ENCODE measurements at places on chromosomes 7 and 10.

GRCh38 chr7:131536361-131536849 is 20.0 kb downstream of the PODXL start:
- no peak for DNase-seq

DNA sequence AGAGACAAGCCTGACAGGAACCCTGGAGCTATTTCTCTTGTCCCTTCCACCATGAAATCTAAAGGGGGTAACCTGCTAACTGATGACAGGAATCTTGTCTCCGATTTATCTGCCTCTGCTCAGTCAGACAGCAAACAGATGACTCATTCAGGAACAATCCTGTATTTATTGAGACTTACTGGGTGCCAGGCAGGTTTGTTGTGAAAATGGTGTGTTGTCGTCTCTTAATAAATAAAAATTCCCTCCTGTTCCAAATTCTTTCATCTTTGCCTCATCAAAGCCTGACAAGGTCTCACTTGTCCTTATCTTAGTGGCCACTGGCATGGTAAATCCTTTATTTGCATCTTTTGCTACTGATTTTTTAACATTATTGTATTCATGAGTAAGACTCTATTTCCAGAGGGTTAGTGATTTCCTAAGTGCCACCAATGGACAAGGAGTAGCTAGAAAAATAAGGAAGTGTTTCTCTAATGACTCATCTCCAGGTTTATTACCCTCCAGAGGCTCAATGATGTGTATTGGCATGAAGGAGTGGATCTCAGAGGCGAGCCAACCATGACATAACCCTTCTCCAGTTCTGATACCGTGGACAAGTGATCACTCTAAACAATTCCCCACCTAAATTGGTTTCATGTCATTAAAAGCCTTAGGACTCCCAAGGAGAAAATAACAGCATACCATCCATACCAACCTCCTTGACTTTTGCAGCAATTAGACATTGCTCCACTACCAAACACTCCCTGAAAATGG is 724.0 kb downstream of the GRID1 start:
- DNase-seq: peak; percentile 58

DNA sequence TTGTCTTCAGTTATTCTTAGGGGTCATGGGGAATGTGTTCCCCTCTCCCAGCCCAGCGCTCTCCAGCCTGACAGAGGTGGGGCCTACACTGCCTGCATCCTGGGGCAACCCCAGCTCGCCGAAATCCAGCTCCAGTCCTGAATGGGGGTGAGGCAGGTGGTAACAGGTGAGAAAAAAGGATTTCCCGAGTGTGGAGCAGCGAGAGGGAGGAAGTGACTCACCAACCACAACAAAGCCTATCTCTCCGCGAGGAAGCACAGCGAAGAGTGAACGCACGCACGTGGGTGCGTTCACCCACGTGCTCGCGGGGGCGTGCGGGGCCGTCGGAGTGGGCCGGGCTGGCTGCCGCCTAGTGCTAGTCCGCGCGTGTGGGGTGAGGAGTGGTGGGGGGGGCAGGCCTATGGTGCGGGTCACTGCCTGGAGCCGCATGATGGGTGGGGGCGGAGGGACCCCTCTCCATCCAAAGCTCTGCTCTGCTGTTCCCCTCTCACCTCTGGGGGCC is 855 bp upstream of the PALD1 start:
- DNase-seq: peak; percentile 55

- no peak for DNase-seq
Observed at GRCh38 chr7:130352194-130353074, 7.8 kb downstream of the CPA5 start.

- DNase-seq: no peak
Observed at GRCh38 chr7:24637706-24638105, 64.5 kb downstream of the PALS2 start.

DNA sequence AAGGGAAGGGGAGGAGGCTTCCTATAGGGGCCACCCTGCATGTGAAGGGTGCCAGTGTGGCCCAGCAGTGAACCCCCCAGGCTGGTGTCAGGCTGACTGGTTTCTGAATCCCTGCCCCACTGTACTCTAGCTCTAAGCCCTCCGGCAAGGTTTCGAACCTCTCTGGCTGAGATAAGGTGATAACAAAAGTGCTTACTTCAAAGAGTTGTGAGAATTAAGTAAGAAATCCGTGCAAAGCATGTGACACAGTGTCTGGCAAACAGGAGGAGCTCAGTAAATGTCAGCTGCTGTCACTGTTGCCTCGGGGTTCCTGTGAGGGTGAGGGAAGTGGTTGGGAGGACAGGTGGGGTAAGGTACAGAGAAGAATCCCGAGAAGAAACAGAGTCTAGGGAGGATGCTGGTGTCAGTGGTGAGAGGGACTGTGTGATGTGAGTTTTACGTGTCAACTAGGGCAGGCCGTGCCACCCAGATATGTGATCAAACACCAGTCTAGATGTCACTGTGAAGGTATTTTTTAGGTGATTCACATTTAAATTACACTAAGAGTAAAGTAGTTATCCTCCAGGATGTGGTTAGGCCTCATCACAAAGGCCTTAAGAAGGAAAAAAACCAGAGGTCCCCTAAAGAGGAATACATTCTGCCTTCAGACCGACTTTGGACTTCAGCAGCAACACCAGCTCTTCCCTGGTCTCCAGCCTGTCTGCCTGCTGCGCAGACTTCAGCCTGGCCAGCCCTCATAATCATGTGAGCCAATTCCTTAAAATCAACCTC is 64.4 kb downstream of the BPGM start:
- DNase-seq: peak; percentile 87

DNA sequence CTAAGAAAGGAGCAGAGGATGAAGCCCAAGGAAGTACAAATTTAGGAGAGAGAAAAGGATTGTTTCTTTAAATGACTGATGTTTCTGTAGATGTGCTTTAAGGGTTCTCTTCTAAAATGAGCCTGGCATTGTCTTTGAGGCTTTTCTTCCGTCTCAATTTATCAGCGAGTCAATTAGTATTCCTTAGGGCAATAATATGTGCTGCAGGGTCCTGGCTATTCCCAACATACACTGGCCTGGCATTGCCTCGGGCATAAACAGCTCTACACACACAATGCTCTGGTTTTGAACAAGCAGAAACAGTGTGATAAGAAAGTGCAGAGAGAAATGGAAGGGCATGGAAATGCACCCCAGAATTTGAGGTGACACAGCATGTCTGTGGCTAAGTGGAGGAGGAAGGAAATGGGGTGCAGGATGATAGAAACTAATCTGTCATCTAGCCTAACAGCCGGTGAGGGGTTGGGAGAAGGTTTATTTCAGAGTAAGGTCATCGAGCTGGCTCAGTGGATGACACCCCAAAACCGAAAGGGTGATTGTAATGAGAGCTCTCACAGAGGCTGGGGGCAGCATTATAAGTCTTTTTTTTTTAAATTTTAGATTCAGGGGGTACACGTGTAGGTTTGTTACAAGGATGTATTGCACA is 67.5 kb upstream of the ARHGAP21 start:
- DNase-seq: no peak

- no peak for DNase-seq
Observed at GRCh38 chr7:134873253-134873652, 93.8 kb downstream of the CALD1 start.

GRCh38 chr7:45682836-45683555 is 108.8 kb downstream of the ADCY1 start:
- no peak for DNase-seq

- no peak for DNase-seq
Observed at GRCh38 chr7:55965100-55965470, 700 bp downstream of the NIPSNAP2 start.

- no peak for DNase-seq
Observed at GRCh38 chr10:35940141-35941041, 298.3 kb upstream of the FZD8 start.

DNA sequence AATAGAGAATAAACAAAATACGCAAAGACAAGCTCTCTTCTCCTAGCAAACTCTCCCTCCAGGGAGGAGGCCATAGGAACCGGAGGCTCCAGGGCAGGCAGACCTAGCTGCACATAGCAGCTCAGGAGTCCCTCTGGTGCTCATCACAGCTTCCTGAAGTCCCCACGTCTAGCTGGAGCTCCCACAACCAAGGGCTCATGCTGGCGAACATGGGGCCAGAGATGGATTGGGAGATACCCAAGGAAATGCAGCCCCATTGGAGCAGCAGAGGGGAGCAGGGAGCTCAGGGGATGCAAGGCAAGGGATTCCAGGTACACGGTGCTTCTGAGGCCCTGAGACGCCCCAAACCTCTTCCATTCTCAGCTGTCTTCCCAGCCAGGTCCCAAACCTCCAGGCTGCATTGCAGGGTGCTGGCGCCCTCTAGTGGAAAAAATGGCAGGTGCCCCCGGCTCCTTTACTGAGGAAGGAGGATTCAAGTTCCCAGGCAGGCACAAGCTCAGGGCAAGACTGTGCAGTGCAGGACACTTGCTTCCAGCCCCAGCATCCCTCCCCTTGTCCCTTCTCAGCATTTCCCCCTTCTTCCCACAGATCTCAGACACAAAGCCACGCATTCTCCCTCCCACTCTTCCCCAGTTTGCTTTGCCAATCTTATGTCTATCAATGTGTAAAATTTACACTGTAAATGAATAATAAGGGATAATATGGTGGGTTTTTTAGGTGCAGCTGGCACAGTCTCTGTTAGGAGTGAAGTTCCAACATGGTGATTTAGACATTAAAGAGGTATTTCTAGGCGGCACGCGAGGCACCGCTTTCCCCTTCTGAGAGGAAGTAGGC is 46.2 kb downstream of the GPAM start:
- DNase-seq: peak; percentile 88

GRCh38 chr10:71819441-71819861 is 31.6 kb downstream of the PSAP start:
- no peak for DNase-seq

DNA sequence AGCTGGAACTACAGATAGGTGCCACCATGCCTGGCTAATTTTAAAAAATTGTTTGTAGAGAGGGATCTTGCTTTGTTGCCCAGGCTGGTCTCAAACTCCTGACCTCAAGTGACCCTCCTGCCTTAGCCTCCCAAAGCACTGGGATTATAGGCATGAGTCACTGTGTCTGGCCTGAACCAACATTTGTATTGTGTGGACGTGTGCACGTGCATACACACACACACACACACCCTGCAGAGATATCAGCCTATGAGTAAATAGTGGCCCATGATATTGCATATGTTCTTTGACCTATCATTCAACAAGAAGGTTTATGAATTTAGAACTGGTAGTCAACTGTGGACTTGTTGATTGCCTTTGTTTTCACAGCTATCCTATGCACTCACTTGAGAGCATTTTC is 161.6 kb downstream of the BAMBI start:
- peak; percentile 72 for DNase-seq

DNA sequence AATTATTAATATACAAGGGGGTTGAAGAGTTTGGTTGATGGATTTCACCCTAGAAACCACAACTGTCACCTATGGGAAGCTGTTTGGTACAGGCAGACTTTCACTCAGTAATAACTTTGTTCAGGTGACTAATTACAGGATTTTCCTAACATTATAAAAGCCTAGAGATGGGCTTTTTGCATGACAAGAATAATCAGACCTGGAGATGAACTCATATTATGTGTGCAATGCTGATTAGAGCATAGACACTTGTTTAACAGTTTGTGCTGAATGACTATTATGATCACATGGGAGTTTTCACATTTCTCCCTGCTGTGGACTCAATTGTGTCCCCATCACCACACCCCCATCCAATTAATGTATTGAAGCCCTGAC is 90.2 kb upstream of the STEAP4 start:
- DNase-seq: no peak

DNA sequence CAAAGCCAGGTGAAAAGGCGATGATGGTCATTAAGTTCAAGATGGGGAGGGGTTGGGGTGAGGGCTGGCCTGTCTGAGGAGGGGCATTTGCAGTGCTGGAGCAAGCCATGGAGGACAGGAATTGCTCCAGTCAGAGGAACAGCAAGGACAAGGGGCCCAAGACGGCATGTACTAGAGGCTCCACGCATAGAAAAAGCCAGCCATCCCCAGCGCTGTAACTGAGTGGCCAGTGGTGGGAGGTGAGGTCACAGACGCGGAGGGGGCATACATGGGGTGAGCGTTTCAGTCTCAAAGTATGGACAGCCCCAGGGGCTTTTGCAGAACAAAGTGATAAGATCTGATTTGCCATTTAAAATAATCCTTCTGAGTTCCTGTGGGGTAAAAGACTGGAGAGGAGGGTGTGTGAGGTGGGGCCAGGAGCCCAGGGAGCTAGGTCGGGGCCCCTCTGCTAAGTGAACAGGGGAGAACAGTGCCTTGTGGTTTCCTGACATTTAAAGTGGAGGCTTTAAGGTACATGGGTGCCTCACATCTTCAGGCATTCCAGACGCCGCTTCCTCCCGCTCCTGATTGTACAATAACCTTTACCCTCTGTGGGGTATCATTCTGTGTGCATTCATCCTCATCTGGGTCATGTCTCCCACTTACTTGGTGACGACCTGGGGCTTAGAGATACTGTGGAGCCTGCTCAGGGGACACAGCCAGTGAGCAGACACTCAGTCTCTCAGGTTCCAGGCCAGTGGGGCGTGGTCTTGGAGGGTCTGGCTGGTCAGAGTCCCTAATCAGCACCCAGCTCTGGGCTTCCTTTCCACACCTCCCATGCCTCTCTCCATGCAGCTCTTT is 105.6 kb upstream of the GPR26 start:
- DNase-seq: no peak

DNA sequence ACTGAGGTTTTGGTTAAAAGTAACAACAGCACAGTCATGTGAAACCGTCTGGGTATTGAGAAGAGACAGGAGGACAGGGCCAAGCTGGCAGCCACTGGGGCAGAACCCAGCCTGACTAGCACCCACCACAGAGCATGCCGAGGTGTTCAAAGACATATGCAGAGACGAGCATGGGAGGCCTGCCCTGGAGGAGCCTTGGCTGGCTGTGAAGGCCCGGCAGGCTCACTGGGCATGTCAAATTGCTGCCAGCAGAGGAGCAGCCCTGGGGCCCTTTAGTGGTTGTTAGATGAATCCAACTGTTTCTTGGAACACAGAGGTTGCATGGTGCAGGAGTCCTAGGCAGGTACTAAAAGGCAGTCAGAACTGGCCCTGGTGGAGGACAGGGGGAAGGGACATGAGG is 5.0 kb upstream of the GDF2 start:
- DNase-seq: no peak

Data from Caco-2 (cell line).